ENCODE measurements at places on chromosomes 1 and 21.

DNA sequence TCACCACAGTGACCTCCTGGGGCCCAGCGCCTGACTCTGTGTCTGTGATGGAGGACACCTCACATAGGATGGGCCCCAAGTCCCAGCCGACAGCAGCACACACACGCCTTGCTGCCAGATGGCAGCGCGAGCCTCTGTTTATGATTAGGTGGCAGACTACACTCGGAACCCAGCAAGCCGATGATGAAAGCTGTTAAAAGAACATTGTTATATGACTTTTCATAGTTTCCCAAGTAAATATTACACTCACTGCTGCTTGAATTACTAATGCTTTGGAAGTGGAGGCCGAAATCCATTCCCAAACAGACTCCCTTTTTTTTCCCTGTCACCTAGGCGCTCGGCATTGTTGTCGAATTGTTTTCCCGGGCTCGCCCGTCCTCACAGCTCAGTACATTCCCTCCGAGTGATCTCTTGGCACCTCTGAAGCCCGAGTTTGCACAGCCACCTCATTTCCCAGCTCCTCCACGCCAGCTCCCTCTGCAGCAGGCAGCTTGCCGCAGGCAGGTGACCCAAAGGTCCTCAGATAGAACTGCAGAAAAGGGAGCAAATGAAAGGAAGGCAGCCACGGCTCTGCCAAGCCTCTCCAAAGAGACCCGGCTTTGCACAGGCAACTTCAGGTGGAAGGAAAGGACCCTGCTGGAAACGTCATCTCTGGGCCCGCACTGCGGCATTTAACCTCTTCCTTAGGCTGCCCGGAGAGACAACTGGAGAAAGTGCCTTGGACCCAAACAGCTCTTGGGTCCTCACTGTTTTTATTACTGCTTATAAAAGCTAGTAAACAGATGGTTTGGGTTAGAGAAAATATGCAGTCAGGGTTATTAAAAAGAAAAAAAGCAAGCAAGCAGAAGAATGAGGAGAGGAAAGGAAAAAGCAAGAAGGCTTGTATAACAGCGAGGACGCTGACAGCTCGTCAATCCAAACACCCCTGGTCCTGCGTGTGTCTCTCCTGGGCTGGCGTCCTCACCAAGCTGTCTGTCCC lies 72.2 kb upstream of the SLC25A33 start:
- no peak for DNase-seq

GRCh38 chr1:46767649-46768282 lies 31.1 kb upstream of the CYP4B1 start:
- no peak for DNase-seq

DNA sequence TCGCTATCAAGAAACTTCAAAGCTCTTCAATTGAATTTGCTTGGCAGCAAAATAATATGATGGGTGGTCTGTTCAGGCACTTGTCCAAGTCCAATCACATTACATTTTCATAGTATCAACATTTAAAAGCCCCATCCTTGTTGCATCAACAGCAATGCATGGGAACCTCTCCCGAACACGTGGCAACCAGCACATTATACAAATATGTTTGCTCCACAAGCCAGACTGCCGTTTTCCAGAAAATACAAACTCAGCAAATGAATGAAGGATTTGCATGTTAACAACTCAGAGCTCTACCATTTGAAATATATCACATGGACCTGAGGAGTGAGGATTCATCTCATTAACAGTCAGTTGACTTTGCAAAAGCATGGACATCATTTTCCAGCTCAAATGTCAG lies 20.0 kb upstream of the LYPLAL1 start:
- DNase-seq, result no peak

DNA sequence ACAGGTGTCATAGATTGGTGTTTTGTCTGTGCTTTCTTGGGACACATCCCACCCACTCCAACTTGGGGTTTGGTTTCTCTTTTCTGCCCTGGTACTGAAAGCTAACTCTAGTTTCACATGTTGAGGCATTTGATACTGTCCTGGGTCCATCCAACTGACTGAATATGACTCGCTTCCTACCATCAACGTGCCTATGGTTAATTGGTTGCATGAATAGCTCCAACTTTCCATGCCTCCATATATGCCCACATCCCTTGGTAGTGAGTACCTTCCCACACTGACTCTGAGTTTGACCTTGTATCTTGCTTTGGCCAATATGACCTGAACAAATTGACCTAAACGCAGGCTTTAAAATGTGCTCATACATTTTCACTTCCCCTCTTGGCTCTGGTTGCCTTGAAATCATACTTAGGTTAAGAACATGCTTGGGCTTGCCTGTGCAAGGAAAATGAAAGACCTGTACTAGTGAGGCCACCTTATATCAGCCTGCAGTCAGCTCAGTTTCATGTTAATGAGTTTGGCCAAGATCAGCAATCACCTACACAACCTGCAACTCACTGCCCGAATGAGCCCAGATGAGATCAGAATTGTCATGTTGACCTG lies 81.0 kb upstream of the KCNK2 start:
- DNase-seq, result no peak

- DNase-seq, result no peak
These were observed 36.4 kb upstream of the CLDN14 start for GRCh38 chr21:36516281-36516680.

DNA sequence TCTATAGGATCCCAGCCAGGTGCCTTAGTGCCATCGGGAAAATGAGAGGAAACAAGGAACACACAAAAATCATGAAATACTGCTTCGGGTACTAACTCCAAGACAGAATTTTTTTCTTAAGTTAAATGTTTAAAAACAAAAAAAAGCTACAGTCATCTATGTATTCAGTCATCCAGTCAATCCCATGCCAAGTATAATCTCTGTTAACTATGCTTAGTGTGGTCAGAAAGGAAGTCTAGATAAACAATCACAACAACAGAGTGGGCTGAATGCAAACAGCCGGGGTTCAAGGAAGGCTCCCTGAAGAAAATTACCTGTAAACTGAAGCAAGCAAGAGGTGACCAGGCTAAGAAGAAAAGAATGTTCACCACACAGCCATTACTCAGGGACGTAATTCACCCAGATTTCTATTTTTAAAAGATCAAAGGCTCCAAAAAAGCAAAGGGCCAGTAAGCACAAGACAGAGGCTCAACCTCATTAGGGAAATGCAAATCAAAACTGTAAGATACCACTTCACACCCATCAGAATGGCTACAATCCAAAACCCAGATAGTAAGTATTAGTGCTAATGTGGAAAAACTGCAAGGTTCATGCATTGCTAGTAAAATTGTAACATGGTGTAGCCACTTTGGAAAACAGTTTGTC lies 53.0 kb downstream of the RERE start:
- no peak for DNase-seq

DNA sequence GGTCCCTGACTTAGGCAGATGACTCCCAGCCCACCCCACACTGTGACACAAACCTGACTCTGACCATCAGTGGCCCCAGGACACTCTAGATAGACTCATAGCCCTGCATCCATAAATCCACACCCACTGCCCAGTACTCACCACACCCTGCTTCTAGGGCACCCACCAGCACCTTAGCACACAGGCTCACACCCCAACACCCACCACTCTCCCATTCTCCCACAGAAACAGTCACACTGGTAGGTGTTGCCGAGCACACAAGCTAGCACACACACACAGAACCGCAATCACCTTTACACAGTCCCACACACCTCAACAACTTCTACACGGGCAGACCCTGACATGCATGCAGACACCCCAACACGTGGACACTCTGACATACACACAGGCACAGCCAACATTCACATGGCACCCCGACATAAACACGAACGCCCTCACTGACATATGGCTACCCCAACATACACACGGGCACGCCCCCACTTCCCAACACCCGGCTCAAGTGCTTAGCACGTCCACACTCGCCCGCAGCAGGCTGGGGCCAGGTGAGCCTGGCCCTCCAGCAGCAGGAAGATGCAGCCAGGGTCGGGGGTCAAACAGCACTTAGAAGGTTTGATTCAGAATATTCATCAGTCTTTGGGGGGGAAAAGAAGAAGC lies 105.5 kb upstream of the TARDBP start:
- DNase-seq, result no peak

DNA sequence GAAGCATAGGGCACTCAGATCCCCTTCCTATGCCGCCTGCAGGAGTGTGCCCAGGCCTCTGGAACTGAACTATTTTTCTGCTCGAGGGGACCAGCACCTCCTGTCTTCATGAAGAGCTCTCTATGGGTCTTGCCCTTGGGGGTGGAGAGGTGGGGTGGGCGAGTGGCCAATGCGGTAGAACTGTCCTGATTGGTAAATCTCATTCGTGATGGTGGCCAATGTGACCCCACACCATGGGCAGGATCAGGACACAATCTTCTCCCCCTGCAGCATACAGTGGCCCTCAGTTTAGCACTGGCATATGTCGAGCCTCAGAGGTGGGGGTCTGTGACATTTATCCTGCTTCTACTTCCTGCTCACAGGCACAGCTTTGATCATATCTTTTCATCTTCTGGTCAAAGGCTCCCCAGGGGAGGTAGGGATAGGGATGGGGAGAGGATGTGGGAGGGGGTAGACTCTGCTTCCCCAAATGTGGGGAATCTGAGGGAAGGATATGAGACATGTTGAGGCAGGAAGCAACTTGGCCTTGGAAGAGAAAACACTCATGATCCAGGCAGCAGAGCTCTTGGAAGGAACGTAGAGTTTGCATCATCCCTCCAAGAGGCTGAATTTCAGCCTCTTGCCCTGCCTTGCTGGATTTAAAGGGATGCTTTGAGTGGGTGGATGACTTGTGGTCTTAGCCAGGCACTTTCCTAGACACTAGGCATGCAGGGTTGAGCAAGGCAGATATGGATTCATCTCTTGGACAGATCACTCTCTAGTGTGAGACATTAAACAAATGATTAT lies 81.8 kb downstream of the LAMC2 start:
- no peak for DNase-seq

DNA sequence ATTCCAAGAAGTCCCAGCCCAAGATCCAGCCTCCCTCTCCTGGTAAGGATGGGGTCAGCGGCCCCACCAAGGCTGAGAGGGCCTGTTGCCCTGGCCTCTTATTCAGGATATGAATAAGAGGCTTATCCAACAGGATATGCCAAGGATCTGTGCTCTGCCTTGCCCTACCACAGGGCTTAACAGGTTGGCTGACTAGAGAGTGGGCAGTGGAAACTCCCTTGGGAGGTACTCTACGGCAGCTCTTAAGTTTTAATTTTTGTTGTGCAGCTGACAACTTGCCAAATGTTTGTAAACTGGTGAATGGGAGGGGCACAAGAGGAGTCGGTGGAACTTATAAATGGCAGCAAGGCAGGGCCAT lies 16.5 kb upstream of the PIGV start:
- DNase-seq, result no peak

- DNase-seq, result no peak
These were observed 25.0 kb downstream of the AGPAT3 start for GRCh38 chr21:43890042-43890441.

DNA sequence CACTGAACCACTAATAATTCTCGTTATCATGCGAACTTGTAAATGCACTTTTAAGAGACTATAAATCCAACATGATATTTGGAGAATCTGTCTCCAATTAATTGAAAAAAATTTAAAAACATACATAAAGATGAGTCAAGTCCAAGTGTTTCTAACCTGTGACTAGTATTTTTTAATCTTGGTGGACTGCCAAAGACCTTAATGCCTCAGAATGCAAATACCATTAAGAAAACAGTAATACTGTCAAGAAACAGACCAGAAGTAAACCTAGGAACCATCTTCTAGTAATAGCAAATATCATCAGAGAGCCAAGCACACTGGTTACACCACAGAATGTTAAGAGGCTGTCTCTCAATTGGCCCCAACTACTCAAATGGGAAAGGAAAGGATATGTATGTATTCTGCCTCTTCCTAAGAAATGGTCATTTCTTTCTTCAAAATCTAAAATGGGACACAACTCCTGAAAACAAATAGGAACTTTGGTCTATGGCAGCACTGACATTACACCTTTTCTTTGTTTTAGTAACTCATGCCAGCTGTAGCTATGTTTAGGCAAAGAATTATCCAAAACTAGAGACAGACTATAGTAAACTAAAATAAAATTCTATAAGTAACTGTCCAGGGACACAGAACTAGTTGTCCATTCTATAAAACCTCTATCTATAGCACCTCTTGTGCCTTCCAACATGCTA lies 15.8 kb downstream of the SCYL3 start:
- DNase-seq, result no peak

Measured in stimulated activated naive CD4-positive, alpha-beta T cell (primary cell).